ENCODE measurements at places on chromosomes 5 and 9.

- H3K4me1 ChIP-seq, result peaks cover 3% of the 10 kb centered on the region
- no peaks in the 10 kb centered on the region for H3K36me3 ChIP-seq
- DNase-seq, result no peak
- H3K27me3 ChIP-seq, result peaks cover 13% of the 10 kb centered on the region
- H3K4me3 ChIP-seq, result no peak overlapping the region
These were observed 11.6 kb upstream of the ZNF367 start for GRCh38 chr9:96429732-96430131.

DNA sequence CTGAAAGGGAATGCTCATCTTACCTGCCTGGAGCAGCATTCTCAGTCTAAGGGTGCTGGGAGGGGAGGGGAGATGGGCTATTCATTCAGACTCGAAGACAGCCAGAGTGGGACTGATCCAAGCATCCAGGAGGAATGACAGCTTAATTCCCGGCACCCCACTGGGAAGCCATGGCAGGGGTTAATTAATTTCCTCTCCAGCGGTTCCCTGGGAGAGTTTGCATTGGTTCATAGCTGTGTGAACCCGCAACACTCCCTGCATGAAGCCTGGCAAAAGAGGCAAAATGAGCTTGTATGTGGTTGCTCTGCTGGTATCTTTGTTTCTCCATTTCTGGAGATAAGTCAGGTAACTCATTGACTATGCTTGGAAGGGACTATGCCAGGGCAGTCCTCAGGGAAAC lies 401.0 kb upstream of the SLC24A2 start:
- no peak for DNase-seq
- H3K27me3 ChIP-seq, result peaks cover 4% of the 10 kb centered on the region
- H3K27ac ChIP-seq, result no peak overlapping the region
- H3K36me3 ChIP-seq, result peaks cover 36% of the 10 kb centered on the region
- no peak overlapping the region for H3K4me3 ChIP-seq
- no peaks in the 10 kb centered on the region for H3K4me1 ChIP-seq

- no peaks in the 10 kb centered on the region for H3K27me3 ChIP-seq
- H3K36me3 ChIP-seq, result no peaks in the 10 kb centered on the region
- H3K4me3 ChIP-seq, result no peak overlapping the region
- no peaks in the 10 kb centered on the region for H3K4me1 ChIP-seq
These were observed 659.4 kb upstream of the C9orf72 start for GRCh38 chr9:28232686-28233085.

- peaks cover 3% of the 10 kb centered on the region for H3K4me1 ChIP-seq
- H3K36me3 ChIP-seq, result no peaks in the 10 kb centered on the region
- no peak overlapping the region for H3K27ac ChIP-seq
- H3K27me3 ChIP-seq, result peaks cover 10% of the 10 kb centered on the region
- no peak overlapping the region for H3K4me3 ChIP-seq
These were observed 71.9 kb downstream of the ACTL7B start for GRCh38 chr9:108783731-108784495.

DNA sequence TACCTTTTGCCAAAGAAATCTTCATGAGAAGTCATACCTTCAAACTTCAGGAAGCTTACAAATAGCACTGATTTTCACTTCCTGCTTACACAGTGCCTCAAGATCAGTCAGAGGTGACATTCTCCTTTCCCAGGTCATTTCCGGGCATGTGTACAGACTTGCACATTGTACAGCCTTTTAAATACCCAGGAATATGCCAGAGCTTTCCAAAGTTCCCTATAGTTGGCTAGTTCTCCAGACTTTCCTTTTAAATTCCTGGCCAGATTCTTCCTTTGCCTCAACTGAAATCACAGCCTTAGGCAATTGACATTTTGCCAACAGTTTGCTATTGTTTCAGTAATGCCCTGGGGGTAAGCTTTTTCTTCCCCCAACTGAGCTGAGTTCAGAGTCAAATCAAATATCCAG lies 47.2 kb downstream of the RFX3 start:
- no peak for DNase-seq
- peak overlapping the region; percentile 4 for H3K4me3 ChIP-seq
- H3K27me3 ChIP-seq, result no peaks in the 10 kb centered on the region
- H3K27ac ChIP-seq, result peak overlapping the region; percentile 88
- peaks cover 53% of the 10 kb centered on the region for H3K4me1 ChIP-seq
- H3K36me3 ChIP-seq, result peaks cover 27% of the 10 kb centered on the region

Data from activated naive CD4-positive, alpha-beta T cell treated with anti-CD3 and anti-CD28 coated beads, Interleukin-2, amount 10 ng/mL, durations not matched to agents 7 days and 5 days (primary cell).